ENCODE measurements at places on chromosomes 4 and X.

DNA sequence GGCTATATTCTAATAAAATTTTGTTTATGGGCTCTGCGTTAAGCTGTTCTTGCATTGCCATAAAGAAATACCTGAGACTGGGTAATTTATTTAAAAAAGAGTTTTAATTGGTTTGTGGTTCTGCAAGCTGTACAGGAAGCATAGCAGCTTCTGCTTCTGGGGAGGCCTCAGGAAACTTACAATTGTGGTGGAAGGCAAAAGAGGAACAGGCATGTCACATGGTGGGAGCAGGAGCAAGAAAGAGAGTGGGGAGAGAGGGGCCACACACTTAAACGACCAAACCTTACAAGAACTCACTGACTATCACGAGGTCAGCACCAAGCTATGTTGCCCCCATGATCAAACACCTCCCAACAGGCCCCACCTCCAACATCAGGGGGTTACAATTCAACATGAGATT, 74.0 kb downstream of the FHDC1 start:
- DNase-seq = no peak

- no peak for DNase-seq
These were observed 419.4 kb downstream of the CENPC start for GRCh38 chr4:67125636-67126514.

DNA sequence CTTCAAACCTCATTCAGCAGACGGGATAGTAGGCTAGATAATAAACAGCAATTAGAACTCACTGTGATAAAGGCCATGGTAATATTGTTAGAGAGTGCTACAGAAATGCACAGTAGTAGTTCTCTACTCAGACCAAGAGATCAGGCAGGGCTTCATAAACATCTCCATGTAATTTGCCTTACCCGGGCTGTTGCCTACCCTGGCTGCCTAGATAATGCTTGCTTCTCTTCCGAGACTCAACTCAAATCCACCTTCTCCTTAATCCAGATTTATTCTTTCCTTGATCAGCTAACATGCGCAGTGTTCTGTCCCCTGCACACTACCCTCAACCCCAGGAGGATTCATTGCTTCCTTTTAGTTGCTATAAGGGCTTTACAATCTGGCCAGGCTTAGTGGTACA, 21.8 kb downstream of the ANK2 start:
- DNase-seq = no peak

GRCh38 chr4:187470061-187470460, 525.5 kb upstream of the ZFP42 start:
- DNase-seq = no peak
